ENCODE measurements at places on chromosomes 3 and 15.

- DNase-seq, result no peak
Measured at GRCh38 chr3:48689384-48689783, 3.7 kb upstream of the NCKIPSD start.

DNA sequence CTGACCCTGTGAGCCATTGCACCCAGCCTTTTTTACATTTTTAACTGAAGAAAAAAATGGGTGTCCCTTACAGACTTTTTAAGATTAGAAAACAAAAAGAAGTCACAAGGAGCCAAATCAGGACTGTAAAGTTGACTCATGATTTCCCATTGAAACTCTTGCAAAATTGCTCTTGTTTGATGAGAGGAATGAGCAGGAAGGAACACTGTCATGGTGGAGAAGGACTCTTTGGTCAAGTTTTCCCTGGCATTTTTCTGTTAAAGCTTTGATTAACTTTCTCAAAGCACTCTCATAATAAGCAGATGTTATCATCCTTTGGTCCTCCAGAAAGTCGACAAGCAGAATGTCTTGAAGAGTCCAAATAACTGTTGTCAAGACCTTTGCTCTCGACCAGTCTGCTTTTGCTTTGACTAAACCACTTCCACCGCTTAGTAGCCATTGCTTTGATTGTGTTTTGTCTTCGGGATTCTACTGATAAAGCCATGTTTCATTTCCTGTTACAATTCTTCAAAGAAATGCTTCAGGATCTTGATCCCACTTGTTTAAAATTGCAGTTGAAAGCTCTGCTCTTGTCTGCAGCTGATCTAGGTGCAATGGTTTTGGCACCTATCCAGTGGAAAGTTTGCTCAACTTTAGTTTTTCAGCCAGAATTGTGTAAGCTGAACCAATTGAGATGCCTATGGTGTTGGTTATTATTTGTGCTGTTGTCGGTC, 369.4 kb downstream of the MAGI1 start:
- peak; percentile 64 for DNase-seq

GRCh38 chr3:126395846-126396513, 1.3 kb downstream of the CFAP100 start:
- DNase-seq, result no peak

DNA sequence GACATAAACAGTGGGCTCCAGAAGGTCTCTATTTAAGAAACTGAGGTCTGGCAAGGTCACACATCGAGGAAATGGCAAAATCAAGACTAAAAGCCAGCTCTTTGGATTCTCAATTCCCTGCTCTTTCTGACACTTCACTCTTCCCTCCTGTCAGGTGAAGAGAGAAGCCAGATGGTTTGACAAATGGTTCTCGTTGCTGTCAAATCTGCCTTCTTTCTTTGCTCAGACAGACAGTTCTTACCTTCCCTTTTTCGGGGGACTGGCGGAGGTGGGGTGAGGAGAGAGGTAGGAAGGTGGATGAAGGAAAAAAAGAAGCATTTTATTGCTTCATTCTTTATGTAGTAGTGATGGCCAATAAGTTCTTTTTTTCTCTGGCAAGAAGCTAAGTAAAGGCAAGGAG, 133.4 kb downstream of the LPP start:
- no peak for DNase-seq

- DNase-seq, result no peak
Measured at GRCh38 chr3:5437296-5437782, 249.8 kb downstream of the EDEM1 start.

GRCh38 chr3:148450819-148451218, 246.9 kb upstream of the AGTR1 start:
- no peak for DNase-seq

DNA sequence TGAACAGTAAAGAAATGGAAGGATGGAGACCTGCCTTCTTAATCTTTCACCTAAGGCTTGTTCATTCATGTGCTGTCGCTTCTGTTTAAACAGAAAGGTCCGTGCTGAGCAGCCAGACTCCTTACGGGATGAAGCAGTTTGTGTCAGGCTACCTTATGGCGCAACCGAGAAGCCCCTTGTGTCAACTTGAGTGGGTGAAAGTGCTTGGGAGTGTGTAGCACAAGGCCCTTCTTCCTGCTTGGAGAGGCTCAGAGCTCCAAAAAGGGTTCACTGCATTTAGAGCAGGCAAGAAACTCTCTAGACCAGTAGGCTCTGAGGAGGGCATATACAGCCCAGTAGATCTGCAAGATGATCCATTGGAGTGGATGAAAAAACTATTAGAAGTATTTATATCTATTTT, 16.0 kb downstream of the CAPN3 start:
- DNase-seq, result no peak

- no peak for DNase-seq
Measured at GRCh38 chr15:80950291-80951078, 39.1 kb downstream of the MESD start.
